ENCODE measurements at places on chromosomes 2 and 18.

- no peak for DNase-seq
Observed at GRCh38 chr2:105405291-105405690, 6.4 kb upstream of the FHL2 start.

DNA sequence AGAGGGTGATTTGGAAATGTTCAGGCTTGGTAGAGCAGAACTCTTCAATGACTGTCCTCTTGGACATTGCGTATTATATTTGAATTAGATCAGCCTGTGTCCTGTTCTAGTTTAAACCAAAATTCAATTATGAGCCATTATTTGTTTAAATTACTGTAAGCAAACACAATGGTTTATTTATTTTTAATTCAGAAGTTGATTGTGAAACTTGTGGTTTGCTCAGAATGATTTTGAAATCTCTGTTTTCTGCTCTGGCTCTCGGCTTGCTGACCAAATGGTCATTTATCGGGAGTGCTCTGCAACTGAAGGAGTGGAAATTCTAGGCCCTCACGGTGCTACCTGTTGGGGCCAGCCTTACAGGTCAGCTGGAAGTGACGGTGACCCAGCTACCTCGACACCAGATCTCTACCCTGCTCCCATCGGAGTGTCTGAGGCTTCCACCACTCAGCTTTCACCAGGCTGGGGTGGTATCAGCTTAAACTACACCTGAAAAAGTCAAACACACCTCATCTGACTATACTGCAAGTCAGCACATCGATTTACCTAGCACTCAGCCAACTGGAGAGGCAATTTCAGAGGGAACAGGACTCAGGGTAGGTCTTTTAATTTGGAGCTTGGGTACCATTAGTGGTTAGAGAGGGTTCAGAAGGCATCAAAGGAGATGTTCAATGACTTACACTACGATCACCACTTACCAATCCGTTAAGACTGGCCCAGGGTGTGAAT is 36.8 kb upstream of the GPD2 start:
- no peak for DNase-seq

DNA sequence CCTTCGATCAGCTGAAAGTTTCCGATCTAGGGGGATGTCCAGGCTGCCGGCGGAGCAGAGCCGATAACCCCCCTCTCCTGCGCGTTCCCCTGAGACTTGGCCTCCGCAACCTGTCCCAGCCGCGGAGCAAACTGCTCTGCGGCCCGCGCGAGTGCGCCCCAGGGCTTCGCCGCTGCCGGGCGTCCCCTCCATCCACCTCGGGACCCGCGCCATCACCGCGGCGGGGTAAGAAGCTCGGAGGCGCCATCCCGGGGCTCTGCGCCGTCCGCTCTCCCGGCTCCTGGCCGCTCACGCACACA is 990 bp upstream of the GDF7 start:
- DNase-seq: no peak

DNA sequence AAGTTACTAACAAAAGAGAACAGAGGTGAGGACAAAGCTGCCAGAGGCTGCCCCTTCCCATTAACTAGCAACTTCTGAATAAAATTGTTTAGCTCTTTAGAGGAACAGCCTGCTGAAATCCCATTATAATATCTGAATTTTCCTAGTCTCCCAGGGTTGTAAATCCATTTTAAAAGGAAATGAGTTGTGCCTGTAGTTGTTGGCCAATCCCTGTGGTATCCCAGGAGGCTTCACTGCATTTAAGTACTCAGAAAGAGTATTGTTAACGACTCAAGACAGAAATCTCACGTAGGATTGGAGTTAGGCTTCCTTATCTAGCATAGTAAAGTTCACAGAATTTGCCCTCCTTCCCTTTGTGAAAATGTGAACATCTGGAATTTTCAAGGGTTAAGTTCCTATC is 8.9 kb downstream of the LAPTM4A start:
- no peak for DNase-seq

DNA sequence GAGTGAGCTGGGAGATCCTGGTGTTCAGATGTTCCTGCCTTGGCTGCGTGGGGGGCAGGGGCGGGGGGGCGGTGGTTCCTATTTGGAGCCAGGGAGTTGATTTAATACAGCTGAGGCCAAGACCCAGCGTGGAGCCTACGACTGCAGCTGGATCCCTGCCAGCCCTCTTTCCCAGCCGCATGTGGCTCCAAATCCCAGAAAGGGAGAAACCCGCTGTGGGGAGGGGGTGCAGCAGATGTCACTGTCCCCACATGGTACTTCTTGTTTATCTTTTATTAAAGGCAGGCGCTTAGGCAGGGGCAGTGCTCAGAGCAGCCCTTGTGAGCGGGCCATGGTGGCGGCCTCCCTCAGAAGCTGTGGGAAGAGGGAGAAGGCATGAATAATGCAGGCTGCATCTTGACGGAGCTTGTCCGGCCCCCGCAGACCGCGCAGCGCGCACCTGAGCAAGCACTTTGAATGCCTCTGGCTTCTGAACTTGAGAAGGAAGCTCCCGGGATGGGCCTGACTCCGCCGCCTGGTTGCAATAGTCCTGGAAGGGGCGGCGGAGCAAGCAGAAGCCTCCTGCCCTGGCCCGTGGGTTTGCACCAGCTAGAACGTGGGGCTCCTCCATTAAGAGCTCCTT is 112.1 kb downstream of the GLI2 start:
- peak; percentile 60 for DNase-seq

DNA sequence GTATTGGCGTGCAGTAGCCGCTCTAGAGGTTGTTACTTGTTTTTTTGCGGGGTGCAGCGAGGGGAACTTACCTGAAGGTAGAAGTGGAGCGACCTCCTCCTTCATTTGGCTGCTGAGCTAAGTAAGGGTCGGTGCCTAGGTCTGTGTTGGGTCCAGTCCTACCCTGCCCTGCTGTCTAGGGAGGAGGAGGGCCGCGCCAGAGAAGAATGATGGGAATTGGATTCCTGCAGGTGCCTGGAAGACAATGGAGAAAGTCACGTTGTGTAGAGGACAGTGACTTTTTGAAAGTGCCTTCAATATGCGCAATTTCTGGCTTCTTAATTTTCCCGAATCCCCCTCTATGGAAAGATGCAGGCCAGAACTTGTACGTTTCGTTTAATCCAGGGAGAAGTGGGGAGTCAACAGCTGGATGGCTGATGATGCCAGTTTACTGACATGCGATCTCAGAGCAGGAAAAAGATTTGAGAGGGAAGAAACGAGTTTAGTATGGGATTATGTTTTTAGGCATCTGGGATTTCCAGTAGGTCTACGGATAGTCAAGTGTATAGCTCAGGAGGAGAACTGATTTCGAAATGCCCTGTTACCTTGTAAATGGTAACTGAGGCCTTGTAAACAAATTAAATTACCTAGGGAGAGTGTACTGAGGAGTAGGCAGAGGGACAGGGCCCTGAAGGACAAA is 653 bp downstream of the MRPS9 start:
- DNase-seq: peak; percentile 21

DNA sequence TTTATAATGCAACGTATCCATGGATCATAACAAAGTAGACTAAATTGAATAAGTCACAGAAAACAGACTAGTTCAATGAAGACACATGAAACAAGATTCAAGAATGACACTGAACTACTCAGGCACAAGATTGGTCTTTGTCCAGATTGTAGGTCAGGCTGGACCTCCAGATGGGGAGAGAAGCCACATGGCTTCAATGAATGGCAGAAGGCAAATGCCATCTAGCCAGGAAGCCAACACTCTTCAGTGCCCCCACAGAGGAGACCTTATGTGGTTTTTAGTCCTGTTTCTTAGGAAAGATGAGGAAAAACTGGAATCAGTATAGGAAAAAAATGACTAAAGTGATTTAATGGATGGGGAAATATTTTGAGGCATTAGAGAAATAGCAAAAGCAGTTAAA is 43.1 kb downstream of the BOD1L2 start:
- peak; percentile 33 for DNase-seq

DNA sequence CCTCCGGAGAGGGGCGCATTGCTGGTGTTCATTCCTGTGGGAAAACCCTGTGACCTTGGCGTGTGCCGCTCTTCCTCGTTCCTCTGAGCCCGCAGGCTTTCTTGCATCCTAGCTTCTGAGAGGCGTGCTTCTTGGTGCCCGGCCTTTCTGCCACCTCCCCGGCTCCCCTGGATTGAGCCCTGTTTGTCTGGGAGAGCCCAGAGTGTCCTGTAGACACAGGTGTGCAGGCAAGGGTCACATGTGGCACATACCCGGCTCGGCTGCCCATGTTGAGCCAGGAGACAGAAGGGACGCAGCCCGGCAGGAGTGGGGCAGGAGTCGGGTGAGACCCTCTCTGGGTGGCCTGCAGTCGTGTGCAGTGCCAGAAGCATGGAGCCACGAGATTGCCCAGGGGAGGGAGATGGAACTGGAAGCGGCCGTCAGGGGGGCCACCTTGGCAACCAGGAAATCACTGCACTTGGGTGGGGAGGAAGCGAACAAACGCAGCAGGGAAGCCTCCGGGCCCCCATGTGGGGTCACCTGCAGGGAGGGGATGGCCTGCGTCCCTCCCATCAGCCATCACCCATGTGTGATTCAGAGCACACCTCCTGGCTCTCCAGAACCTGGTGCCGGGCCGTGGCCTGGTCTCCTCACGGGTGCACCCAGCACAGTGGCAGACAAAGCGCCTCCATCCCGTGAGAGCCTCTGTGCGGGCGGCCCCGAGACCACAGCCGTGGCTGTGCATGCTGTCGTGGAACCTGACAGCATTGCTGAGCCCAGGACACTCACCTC is 92.9 kb downstream of the SH3BP4 start:
- no peak for DNase-seq

GRCh38 chr2:159608723-159609308 is 7.5 kb downstream of the BAZ2B start:
- DNase-seq: no peak

- no peak for DNase-seq
Observed at GRCh38 chr18:10928011-10928771, 221.2 kb downstream of the PIEZO2 start.

GRCh38 chr2:6011921-6012320 is 319.7 kb downstream of the SOX11 start:
- peak; percentile 56 for DNase-seq

- no peak for DNase-seq
Observed at GRCh38 chr2:167814881-167815718, 432.3 kb downstream of the STK39 start.

- no peak for DNase-seq
Observed at GRCh38 chr2:132813422-132813821, 143.4 kb upstream of the LYPD1 start.

Data from SK-N-DZ (cell line).